ENCODE measurements at places on chromosomes 13 and 19. TPM values are rescaled to one million over a fixed set of nuclear protein-coding genes. Genes with fewer than 3 reads are reported as not detected.

DNA sequence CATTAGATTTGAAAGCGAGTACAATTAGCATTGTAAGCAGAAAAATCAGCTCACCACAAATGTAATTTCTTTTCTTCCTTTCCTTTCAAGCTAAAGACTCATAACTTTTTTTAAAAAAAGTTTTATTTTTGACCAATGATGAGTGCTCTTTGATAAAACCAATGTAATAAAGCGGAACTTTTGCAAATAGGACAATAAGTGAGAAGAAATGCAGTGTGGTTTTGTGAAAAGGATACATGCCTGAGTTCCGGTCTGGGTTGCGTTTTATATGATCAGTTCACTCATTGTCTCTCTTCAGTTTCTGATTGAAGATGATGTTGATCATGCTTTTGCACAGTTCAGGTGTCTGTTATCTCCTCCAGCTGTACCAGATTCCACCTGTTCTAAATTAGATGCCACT is 274.4 kb downstream of the KLF12 start:
- H3K4me1 ChIP-seq: peaks cover 14% of the 10 kb centered on the region
- peak overlapping the region; percentile 53 for H3K27ac ChIP-seq
- H3K36me3 ChIP-seq: peaks cover 7% of the 10 kb centered on the region

DNA sequence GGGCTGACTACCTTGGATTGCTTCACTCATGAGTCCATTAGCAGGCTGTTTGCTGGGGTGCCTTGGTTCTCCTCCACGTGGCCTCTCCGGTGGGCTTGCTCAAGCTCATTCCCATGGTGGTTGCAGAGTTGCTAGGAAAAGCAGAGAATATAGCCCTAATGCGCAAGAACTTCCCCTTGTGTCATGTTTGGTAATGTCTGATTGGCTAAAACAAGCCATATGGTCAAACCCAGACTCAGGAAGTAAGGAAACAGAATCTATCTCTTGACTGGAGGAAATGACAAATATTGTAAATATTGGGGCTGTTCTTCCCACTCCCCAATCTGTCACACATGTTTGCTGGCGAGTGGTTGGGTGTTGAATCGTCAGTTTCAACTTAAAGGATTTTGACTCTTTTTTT is 12.1 kb downstream of the NFILZ start:
- H3K4me3 ChIP-seq: no peak overlapping the region
- H3K27ac ChIP-seq: no peak overlapping the region
- no peaks in the 10 kb centered on the region for H3K36me3 ChIP-seq
- DNase-seq: no peak

- no peaks in the 10 kb centered on the region for H3K36me3 ChIP-seq
- no peaks in the 10 kb centered on the region for H3K27me3 ChIP-seq
- no peaks in the 10 kb centered on the region for H3K4me1 ChIP-seq
- no peak for DNase-seq
- H3K4me3 ChIP-seq: no peak overlapping the region
Observed at GRCh38 chr19:21593008-21593481, 87.6 kb downstream of the ZNF429 start.

The SIGLEC8 gene
- not detected for total RNA-seq

The ELSPBP1 gene
- total RNA-seq: not detected

The KLF1 gene
- total RNA-seq: not detected
